ENCODE measurements at places on chromosomes 3 and 15.

GRCh38 chr3:45078910-45079522 lies 52.9 kb downstream of the CLEC3B start:
- H3K4me3 ChIP-seq, result no peak overlapping the region
- H3K27ac ChIP-seq, result no peak overlapping the region
- H3K27me3 ChIP-seq, result no peaks in the 10 kb centered on the region

- no peak overlapping the region for H3K27ac ChIP-seq
- H3K36me3 ChIP-seq, result no peaks in the 10 kb centered on the region
- no peak overlapping the region for H3K4me3 ChIP-seq
- DNase-seq, result no peak
These were observed 132.8 kb upstream of the GADL1 start for GRCh38 chr3:31027191-31027761.

DNA sequence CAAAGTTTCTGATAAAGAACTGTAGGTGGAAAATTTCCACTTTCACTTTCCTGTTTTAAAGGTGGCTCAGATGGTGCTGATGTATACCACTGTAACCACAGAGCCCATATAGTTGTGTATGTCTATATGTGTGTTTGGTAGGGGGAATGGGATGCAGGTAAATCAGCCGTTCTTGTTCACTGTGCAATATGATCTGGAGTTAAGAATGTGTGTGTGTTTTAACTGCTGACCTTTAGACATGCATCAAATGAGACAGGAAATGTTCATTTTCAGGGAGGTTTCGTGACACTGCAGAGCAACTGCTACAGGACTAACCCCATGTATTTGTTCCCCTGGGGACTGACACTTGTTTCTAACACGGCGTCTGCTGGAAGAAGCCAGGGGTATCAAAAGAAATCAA lies 180.5 kb downstream of the TAFA4 start:
- H3K36me3 ChIP-seq, result no peaks in the 10 kb centered on the region
- H3K27ac ChIP-seq, result no peak overlapping the region
- H3K4me3 ChIP-seq, result no peak overlapping the region
- no peak for DNase-seq
- H3K4me1 ChIP-seq, result no peaks in the 10 kb centered on the region

DNA sequence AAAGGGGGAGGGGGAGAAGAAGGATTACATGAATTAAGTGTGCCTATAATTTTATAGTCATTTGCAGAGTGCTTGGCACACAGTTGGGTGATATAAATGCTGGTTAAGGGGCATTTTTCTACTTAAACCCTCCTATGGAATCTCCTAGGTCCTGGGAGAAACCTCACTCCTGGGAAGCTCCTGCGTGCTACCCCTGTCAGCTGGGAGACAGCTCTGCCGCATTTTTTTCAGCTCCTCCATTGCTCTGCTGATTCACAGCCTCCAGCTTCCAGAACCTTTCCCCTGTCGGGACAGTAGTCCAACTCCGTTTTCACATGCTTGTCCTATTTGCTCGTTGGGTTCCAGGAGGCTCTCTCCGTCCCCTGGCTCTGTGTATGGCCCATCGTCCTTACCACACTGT lies 59.2 kb downstream of the CHRD start:
- H3K36me3 ChIP-seq, result no peaks in the 10 kb centered on the region
- no peaks in the 10 kb centered on the region for H3K4me1 ChIP-seq
- H3K27ac ChIP-seq, result no peak overlapping the region
- H3K27me3 ChIP-seq, result no peaks in the 10 kb centered on the region
- no peak overlapping the region for H3K4me3 ChIP-seq

DNA sequence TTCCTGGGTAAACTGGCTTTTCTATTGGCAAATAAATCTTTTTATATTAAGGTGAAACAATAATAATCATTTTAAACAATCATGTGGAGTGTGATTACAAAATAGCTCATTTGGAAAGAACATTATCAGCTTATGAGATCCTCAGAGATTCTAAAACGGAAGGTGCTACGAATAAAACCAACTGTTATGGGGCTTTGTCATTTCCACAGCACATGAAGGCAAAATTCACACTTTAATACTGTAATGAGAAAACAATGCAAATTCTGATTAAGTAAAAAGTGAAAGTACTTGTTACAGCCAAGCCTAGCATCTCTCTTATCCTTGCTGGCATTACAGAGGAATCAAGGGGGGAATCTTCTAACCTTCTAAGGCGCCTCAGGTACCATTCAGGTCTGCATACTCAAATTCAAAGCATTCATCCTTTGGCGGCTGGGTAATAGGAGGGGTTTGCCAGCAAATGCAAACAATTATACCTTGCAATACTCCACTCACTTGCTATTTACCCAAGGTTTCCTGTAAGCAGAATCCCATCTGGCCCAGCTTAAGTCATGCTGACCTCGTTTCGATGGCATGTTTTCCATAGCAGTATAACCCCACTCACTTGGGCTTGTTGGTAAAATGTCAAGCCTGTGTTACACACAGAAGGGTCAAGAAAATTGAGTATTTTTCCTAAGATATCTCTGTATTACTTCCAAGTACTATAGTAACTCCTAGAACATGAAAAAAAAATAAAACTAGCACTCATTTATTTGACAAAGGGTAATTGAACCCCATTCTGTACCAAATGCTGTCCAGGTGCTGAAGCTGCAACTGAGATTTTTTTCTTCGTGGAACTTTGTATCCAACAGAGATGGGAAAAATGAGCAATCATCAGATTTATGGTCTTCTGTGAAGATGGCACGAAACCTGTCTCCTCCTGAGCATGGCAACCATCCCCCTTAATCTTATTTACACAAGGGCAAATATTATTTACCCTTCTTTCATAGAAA lies 183.7 kb upstream of the LMCD1 start:
- H3K36me3 ChIP-seq, result no peaks in the 10 kb centered on the region
- H3K27me3 ChIP-seq, result no peaks in the 10 kb centered on the region
- peak; percentile 14 for DNase-seq
- H3K4me1 ChIP-seq, result peaks cover 24% of the 10 kb centered on the region
- H3K27ac ChIP-seq, result no peak overlapping the region

DNA sequence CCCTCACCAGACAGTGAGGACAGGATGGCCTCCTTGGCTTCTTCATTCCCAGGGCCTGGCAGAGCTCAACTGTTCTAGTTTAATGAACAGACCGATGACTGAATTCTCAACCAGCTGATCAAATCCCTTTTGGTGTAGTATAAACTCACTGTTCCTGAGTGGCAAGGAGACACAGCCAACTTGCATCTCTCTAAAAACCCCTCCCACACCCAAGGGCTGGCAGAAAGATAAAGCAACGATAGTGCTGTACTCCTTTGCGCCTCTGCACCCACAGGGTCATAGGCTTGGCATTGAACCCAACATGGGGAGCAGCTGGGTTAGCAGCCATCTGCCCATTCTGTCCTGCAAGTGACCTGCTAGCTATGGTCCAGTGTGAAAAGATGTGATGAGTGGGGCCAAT lies 103.2 kb downstream of the RYK start:
- H3K27ac ChIP-seq, result no peak overlapping the region
- DNase-seq, result no peak
- H3K4me3 ChIP-seq, result no peak overlapping the region
- H3K4me1 ChIP-seq, result no peaks in the 10 kb centered on the region
- H3K36me3 ChIP-seq, result peaks cover 5% of the 10 kb centered on the region

DNA sequence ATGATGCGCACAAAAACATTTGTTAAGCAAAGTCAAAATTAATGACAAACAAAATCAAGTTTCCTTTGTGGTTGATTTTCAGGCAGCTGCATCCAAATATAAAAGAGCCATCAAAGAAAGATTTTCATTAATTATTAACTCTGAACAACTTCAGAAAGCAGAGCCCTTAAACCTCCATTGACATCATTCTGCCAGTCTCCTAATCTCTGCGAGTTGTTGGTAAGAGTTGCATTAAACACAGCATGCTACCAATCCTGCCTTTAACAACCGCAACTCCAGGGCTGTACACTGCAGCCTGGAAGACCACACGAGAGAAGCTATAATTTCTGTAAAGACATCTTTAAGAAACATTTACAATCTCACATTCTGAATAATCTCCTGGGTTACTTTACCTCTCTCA lies 204.6 kb downstream of the NR2F2 start:
- no peaks in the 10 kb centered on the region for H3K36me3 ChIP-seq
- no peak for DNase-seq
- no peak overlapping the region for H3K4me3 ChIP-seq
- peaks cover 33% of the 10 kb centered on the region for H3K4me1 ChIP-seq
- no peaks in the 10 kb centered on the region for H3K27me3 ChIP-seq

- no peak for DNase-seq
- no peak overlapping the region for H3K27ac ChIP-seq
These were observed 129.6 kb downstream of the SEMA6D start for GRCh38 chr15:47846876-47847275.

DNA sequence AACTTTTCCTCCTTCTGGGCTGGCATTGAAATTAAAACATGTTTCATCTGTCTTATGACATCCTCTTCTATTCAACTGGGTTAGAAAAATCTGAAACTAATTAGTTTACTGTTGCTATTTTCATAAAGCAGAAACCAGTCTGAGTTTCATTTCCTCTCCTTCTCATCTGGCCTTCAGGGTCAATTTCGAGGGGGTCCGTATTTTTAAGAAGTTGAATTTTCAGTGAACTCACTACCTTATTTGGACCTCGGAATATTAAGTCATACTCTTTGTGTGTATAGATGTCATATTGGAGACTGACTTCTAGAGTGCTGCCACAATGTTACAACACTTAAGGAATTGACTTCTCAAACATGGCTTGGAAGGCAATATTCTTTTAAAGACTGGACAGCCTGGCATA lies 485.9 kb downstream of the SQOR start:
- H3K27me3 ChIP-seq, result no peaks in the 10 kb centered on the region
- DNase-seq, result no peak
- H3K36me3 ChIP-seq, result no peaks in the 10 kb centered on the region
- H3K4me3 ChIP-seq, result no peak overlapping the region
- H3K27ac ChIP-seq, result no peak overlapping the region
- peaks cover 6% of the 10 kb centered on the region for H3K4me1 ChIP-seq

GRCh38 chr15:31302778-31303725 lies 23.6 kb upstream of the KLF13 start:
- no peak overlapping the region for H3K4me3 ChIP-seq
- peak; percentile 60 for DNase-seq
- no peaks in the 10 kb centered on the region for H3K27me3 ChIP-seq
- H3K36me3 ChIP-seq, result no peaks in the 10 kb centered on the region
- no peak overlapping the region for H3K27ac ChIP-seq
- peaks cover 49% of the 10 kb centered on the region for H3K4me1 ChIP-seq
